Natural killer cell treated with Interleukin-12 subunit alpha and Interleukin-12 subunit beta and Interleukin-15 and Interleukin-18, amount 100 ng/mL, for 72 hours (primary cell): ENCODE measurements at places on chromosomes 1 and 21.

GRCh38 chr1:54982739-54983138, 2.3 kb downstream of the TMEM61 start:
- no peak for DNase-seq

GRCh38 chr1:204132718-204133117, 19.1 kb downstream of the ETNK2 start:
- no peak for DNase-seq

- no peak for DNase-seq
These were observed 36.5 kb upstream of the SRRM1 start for GRCh38 chr1:24606621-24607020.

DNA sequence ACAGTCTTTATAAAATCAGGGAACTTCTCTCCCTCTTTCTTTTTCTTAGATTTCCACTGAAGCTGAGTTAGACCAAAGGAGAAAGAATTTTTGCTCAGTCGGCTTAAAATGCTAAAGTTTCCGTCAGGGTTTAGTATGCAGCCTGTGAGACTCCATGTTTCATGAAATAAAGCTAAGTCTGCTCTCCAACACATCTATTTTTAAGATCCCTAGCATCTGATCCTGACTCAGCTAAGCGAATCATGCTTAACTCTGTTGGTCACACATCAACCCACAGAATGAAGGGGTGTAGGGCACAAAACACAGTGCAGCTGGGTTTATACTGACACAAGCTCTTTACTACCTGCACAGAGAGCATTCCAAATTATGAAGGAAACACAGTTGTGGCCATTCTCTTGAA, 102.4 kb upstream of the ZNF281 start:
- no peak for DNase-seq

GRCh38 chr1:221418346-221418745, 323.5 kb downstream of the DUSP10 start:
- DNase-seq: no peak

DNA sequence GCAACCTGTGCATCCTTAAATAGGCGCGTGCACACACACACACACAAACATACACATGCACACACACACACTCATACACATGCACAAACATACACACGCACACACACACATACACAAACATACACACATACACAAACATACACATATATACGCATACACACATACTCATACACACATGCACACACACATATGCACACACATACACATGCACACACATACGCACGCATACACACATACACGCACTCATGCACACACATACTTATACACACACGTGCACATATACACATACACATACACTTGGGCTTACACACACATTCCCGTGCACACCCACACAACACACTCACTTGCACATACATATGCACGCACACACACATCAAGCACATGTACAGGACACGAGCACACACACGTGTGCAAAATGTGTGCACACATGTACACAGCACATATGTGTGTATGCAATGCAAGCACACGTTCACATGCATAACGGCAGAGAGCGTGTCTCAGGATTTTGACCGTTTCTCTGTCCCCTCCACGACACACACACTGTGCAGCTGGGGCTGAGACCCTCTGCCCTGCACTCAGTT, 84.5 kb downstream of the SIK1 start:
- DNase-seq: no peak

- peak; percentile 59 for DNase-seq
These were observed 24.2 kb upstream of the C1orf174 start for GRCh38 chr1:3924186-3924824.

- no peak for DNase-seq
These were observed 356.3 kb upstream of the PRMT6 start for GRCh38 chr1:106700211-106700610.
